ENCODE measurements at places on chromosomes 13 and 19.

DNA sequence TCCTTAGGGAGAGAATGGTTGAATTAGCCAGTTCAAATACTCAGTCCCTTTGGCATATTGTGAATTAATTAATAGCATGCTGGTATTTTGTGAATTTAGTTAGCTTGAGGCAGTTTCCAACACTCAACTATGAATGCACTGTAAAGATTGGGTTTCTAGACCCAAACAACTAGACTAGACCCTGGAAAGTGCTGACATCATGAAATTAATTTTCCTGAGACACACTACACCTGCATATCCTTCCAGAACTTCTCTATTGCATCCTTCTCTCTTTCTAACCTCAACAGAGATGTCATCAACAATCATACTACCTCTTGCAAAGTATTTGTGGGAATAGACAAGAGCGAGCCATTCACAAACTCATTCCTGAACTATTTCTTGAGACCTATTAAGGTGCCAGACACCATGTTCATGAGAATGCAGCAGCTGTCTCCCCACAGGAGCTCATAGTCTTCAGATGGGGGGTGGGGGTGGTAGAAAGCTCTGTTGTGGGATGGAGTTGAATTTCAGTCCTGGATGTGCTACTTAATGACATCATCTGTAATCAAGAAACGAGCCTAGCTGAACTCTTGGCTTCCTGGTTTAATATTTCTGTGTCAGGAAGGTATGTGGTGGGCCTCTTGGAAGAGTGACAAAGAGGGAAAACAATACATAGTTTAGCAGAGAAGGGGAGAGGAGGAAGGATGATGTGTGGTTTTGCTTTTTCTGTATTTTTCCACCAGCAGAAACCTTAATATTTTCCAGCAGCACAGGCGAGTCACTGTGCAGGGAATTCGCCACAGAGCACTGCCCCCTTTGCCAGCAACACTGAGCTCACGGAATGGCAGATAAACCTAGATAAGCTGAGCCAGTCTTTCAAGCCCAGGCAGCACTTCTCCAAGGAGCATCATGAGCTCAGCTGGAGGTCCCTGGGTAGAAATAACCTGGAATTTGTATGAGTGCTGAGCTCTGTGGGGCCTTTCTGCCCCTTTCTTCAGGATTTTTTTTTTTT lies 53.1 kb upstream of the CYSLTR2 start:
- no peaks in the 10 kb centered on the region for H3K36me3 ChIP-seq
- no peaks in the 10 kb centered on the region for H3K27me3 ChIP-seq
- peaks cover 45% of the 10 kb centered on the region for H3K4me1 ChIP-seq
- no peak overlapping the region for H3K4me3 ChIP-seq
- peak overlapping the region; percentile 76 for H3K27ac ChIP-seq

GRCh38 chr19:9996541-9996940 lies 13.8 kb downstream of the COL5A3 start:
- no peaks in the 10 kb centered on the region for H3K36me3 ChIP-seq
- H3K27me3 ChIP-seq: no peaks in the 10 kb centered on the region
- no peak overlapping the region for H3K4me3 ChIP-seq
- H3K27ac ChIP-seq: no peak overlapping the region
- no peak for DNase-seq

DNA sequence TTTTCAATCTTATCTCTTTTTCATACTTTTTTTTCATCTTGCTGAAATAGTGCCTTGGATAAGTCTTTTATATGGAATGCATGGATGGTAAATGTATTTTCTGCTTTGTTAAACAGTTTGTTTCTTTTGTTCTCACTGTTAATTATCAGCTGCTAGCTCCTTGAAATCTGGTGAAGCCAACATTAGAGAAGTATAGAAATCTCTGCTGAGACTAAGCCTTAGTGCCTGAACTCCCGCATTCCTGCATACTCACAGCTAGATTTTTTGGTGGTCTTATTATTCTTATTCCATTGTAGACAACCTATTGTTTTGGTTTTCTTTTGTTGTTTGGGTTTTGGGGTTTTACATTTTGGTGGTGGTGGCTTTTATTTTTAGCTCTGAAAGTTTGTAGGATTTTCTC lies 48.4 kb downstream of the DNAJC15 start:
- H3K27ac ChIP-seq: no peak overlapping the region
- H3K4me3 ChIP-seq: no peak overlapping the region
- DNase-seq: no peak
- peaks cover 5% of the 10 kb centered on the region for H3K36me3 ChIP-seq
- H3K4me1 ChIP-seq: no peaks in the 10 kb centered on the region

DNA sequence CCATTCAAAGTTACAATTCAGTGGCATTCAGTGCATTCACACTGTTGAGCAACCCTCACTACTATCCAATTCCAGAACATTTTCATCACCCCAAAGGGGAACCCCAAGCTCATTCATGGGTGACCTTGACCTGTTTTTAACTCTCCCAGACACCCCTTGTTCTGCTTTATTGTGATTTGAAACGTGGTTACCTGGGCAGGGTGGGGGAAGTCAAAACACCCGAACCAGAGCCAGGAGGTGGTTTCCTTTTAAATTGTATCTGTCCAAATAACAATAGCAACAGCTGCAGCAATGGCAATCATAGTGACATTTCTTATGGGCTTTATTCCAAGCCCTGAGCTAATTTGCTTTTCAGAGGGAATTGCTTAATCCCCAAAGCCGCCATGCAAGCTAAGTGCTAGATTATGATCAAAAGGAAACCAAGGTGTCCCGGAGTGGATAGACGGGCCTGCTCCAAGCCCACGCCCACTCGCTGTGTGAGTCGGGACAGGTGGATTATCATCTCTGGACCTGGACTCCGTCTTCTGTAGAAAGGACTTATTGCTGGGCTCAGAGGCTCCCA lies 6.1 kb downstream of the PTGIR start:
- H3K4me1 ChIP-seq: peaks cover 31% of the 10 kb centered on the region
- DNase-seq: no peak
- H3K27me3 ChIP-seq: no peaks in the 10 kb centered on the region

DNA sequence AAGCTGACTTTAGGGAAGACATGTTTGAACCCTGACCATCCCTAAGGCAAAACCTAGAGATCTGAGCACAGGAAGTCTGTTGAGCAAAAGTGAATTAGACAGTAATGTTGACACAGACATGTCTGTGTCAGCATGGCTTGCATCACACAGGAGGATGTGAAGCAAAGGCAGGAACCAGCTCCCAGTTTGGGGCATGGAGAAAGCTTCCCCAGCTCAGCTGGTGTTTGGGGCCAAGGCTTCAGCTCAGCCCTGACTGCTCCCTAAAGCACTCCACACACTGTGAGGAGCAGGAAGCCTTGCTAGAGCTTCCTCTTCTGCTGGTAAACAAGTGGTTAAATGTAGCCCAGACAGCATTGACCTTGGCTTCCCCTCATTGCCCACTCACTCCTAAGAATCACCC lies 153.8 kb upstream of the UBL3 start:
- DNase-seq: no peak
- no peaks in the 10 kb centered on the region for H3K36me3 ChIP-seq
- H3K27ac ChIP-seq: no peak overlapping the region
- peaks cover 13% of the 10 kb centered on the region for H3K27me3 ChIP-seq
- H3K4me1 ChIP-seq: no peaks in the 10 kb centered on the region

- peaks cover 52% of the 10 kb centered on the region for H3K4me1 ChIP-seq
- peak; percentile 50 for DNase-seq
- H3K27me3 ChIP-seq: no peaks in the 10 kb centered on the region
- H3K4me3 ChIP-seq: peak within 1 kb of the TSS; percentile 55
- H3K36me3 ChIP-seq: peaks cover 6% of the 10 kb centered on the region
Observed at GRCh38 chr19:35901854-35902661, at the start of gene HCST. HCST (plus strand) TSS chr19:35902529; CDS start chr19:35902594, 65 bp downstream.

GRCh38 chr13:113793718-113794085 lies 34.7 kb downstream of the TMEM255B start:
- no peak overlapping the region for H3K4me3 ChIP-seq
- no peaks in the 10 kb centered on the region for H3K4me1 ChIP-seq

DNA sequence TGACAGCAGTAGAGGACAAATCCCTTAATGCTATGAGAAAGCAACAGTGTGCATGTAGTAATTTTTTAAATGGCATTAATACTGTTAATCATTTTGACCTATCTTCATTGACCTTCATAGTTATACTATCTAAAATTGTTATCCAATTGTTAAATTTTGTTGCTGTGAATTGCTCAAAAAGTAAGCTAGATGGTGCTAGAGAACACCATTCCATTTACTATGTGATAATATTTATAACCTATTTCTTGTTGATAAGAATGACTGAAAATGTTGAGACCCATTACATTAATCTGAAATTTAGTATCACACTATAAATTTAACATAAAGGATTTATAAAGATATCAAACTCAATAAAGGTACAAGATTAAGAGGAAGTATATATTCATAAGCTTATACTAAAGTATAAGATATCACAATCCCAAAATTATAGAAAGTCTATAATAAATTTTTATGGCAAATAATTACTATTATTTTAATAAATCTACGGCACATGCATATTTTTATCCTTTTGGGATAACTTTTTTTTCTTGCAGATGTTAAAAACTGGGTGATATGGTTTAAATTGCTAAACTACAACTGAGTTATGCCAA lies 1573.3 kb downstream of the PCDH9 start:
- H3K4me3 ChIP-seq: no peak overlapping the region
- no peaks in the 10 kb centered on the region for H3K36me3 ChIP-seq
- H3K4me1 ChIP-seq: no peaks in the 10 kb centered on the region
- no peak overlapping the region for H3K27ac ChIP-seq
- no peaks in the 10 kb centered on the region for H3K27me3 ChIP-seq

DNA sequence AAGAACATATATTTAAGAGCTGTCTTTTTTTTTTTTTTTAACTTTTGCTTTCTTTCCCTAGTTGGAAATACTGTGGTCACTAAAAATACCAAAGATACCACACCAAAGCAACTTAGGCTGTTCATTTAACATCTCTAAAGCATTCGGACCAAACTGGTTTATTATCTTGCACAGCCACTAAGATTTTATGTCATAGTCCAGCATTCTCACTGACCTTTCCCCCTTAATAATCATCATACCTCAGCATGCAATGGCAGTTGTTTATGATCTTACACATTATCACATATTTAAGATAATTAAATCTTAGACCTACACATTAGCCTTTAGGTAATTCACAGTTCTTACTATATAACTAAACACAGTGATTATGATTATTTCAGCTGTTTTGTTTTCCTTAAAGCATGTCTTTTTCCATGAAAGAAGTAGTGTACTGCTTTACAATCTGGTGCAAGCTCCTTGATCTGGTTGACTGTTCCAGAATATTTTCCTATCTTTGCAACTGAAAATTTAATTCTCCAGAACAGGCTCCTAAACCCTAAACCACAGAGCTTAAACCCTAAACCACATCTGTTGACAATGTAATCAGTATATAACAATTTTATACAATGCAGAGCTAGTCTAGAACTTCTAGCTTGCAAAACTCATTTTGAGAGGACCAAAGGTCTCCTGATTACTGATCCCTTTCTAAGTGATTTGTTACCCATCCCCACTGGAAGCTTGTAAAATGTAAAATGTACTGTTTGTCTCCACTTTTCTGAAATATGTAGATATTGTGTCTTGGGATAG lies 74.2 kb downstream of the CDK8 start:
- H3K4me1 ChIP-seq: peaks cover 6% of the 10 kb centered on the region
- DNase-seq: no peak
- H3K27ac ChIP-seq: no peak overlapping the region

DNA sequence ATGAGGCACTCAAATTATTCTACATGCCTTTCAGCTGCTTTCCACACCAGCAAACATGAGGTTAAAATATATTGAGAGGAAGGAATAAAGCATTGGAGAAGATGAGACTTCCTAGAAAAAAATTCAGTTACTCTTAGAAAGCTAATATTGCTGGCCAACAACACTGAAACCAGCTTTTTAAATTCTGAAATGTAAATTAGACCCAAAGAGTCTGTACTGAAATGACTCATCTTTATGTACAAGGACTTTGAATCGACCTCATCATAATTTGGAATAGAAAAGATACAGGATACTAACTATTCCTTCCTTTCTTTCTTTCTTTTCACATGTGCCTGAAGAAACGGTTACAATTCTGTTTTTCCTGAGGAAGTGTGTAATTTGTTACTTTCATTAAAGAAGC lies 6.5 kb upstream of the HSPH1 start:
- H3K27ac ChIP-seq: no peak overlapping the region
- peaks cover 8% of the 10 kb centered on the region for H3K4me1 ChIP-seq
- no peaks in the 10 kb centered on the region for H3K27me3 ChIP-seq
- no peak for DNase-seq
- no peak overlapping the region for H3K4me3 ChIP-seq
